Tibial nerve (tissue), 4 donors: ENCODE measurements at places on chromosomes 7 and 10. TPM values are rescaled to one million over a fixed set of nuclear protein-coding genes. Genes with fewer than 3 reads are reported as not detected.

Gene CCDC7
- total RNA-seq, result 38.4 TPM

Gene TPST1
- 37.3 TPM for total RNA-seq

Gene INMT
- total RNA-seq, result 113 TPM

Gene SUMF2
- total RNA-seq, result 99.4 TPM

Gene PON1
- not detected for total RNA-seq

Gene XRCC2
- 0.60 TPM for total RNA-seq

Gene SEMA3E
- 0.60 TPM for total RNA-seq

Gene JMJD1C
- total RNA-seq, result 100 TPM

DNA sequence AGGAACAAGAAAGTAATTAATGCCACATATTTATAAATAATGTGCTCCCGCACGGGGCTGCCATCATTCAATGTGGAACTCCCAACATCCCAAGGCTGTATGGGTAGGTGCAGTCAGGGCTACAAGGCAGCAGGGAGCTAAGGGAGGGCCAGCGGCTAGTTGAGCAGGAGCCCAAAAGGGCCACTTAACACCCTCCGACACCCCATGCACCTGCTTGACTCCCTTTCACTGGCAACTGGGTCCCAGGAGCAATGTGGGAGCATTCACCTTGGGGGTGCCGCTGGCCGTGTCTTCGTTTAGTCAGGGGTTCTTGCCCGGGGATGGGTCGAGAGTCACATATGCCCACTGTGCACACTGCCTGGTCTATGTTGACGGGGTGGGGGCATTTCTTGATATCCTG is 27.9 kb downstream of the SCART1 start:
- DNase-seq, result no peak

DNA sequence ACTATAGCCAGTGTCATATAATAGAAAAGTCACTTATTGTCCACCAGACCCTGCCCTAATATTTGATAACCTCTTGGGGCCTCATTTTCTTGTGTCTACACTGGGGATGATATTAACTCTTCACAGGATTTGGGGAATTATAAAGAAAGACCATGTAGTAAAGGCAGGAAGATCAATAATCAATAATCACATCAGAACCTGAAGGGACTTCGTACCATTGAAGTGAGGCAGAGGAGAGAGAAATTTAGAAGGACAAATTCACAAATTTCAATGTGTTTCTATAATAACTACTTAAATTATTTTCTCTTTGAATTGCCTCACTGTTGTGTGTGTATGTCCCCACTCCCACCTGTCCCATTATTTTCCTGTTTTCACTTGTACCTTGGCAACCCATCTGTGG is 10.7 kb upstream of the SGMS1 start:
- DNase-seq, result no peak

- DNase-seq, result no peak
Observed at GRCh38 chr10:79339266-79339665, 8.0 kb upstream of the PPIF start.

GRCh38 chr7:123836656-123837055 is 8.3 kb upstream of the HYAL4 start:
- no peak for DNase-seq

DNA sequence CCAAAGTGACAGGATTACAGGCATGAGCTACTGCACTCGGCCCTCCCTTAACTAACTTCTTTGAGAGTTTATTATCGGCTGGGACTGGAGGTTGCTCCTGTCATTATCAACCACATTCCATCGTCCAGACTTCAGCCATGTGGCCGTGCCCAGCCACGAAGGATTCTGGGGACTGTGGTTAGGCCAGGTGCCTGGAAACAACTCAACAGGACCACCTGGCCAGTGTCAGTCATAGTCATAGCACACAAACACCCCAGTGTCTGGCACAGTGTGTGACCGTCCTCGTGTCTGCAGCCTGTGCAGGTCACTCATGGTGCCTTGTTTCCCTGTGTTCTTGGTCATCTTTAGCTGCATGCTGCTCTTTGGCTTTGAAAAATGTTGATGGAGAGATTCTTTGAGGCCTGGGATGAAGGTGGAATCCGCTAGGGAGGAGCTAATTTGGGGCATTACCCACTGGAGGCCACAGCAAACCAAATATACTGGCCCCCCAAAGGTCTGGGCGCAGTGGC is 12.7 kb upstream of the AMZ1 start:
- no peak for DNase-seq

DNA sequence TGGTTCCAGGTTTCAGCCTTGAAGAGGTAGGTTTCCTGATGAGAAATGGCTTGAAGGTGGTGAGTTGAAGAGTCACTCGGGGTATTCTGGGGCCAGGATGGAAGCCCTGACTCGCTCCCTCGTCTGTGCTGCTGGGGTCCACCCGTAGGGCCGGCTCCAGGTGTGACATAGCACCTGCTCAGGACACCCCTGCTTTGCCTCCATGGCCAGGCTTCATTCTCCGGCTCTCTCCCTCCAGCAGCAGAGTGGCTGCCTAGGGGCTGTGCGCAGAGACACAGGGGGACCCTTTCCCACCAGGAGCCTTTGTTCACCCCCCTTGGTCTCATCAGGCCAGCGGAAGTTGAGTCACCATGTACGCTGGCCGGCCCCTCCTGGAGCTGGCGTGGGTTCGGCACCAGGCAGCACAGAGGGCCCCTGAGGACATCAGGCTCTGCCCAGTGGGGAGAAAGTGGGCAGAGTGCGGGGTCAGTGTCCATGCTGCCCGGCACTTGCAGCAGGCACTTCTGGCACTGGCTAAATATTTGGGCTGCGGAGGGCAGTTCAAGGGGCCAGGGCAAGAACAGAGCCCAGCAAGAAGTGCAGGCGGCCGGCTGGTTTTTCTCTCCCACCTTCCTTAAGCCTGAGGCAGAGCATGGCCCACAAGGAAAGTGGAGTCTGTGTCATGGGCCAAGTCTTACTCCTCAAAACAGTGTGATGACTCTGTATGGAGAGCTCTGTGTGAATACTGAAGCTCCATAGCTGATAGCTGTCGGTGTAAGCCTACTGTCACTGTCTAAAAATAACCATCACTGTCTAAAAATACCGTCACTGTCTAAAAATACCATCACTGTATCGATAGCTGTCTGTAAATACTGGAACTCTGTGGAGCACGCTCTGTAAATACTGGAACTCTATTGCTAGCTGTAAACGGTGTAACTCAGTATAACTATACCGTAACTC is 3.7 kb upstream of the PRKAR1B start:
- DNase-seq, result no peak

DNA sequence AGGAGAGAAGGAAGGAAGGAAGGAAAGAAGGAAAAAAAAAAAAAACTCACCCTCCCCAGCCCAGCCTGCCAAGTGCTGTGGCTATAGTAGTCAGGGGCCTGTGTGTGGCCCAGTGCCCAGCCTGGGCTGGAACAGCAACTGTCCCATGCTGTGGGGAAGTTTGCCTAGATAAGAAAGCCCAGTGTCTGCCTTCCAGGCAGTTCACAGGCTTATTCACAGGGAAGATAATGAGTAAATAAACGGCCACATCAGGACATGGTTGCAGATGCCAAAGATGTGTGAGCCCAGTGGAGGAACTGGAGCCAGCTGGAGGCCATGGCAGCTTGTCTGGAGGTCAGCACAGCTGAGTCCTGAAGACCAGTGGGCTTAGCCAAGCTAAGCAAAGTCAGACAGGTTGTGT is 132.4 kb upstream of the FOXK1 start:
- no peak for DNase-seq

- DNase-seq, result peak; percentile 65
Observed at GRCh38 chr7:83468251-83468739, 180.6 kb downstream of the SEMA3E start.

DNA sequence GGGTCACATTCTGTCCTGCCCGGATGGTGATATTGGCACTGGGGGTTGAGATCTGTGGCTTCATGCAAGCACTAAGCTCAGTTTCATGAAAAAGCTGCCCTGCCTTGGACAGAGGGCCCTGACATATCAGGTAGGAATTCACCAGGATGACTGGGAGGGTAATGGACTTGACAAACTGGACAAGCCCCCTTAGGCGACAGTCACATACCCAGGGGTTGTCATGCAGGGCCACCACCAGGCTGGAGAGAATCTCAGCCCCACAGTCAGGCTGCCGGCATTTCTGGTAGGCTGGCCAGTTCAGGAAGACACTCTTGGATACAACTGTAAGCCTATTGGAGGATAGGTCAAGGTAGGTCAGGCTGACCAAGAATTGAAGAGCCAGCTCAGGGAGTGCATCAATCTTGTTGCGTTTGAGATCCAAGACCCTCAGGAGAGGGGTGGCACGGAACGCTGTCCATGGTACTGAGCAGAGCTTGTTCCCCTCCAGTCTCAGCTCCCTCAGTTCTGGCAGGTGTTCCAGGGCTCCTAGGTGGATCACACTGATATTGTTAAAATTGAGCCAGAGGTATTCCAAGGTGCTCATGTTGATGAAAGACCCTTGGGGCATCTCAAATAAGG is 824 bp downstream of the LRIT2 start:
- DNase-seq, result no peak

DNA sequence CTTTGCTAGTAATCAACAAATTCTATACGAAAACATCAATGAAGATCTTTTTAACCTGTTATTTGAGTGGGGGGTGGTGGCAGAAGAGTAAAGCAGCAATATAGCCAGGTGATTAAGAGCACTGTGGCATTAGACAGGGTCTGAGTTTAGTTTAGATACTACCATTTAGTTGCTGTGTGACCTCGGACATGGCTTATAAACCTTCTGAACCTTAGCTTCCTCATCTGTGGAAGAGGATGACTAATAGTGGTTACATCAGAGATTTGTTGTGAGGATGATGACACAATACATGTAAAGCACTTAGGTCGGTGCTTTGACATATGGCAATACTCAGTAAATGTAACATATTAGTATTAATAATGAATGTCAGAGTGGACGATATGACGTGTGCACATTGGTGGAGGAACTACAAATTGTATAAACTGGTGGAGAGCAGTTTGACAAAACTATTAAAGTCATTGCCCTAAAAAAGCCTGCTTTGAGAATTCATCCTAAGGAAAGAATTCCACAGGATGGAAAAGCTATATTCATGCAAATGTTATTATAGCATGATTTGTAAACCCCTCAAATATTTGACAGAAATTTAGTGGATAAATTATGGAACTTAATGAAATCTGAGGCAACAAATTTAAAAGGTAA is 24.3 kb downstream of the SPAG6 start:
- no peak for DNase-seq

GRCh38 chr7:46908770-46909169 is 673.1 kb downstream of the TNS3 start:
- DNase-seq, result no peak

GRCh38 chr7:139679731-139680594 is 97.8 kb downstream of the HIPK2 start:
- no peak for DNase-seq

GRCh38 chr10:68871731-68872342 is 29.3 kb upstream of the DDX50 start:
- no peak for DNase-seq

- no peak for DNase-seq
Observed at GRCh38 chr7:47807756-47808155, 140.5 kb downstream of the PKD1L1 start.

GRCh38 chr10:117945651-117946050 is 101.1 kb downstream of the RAB11FIP2 start:
- DNase-seq, result no peak

- DNase-seq, result no peak
Observed at GRCh38 chr10:120824881-120825309, 26.3 kb upstream of the WDR11 start.

DNA sequence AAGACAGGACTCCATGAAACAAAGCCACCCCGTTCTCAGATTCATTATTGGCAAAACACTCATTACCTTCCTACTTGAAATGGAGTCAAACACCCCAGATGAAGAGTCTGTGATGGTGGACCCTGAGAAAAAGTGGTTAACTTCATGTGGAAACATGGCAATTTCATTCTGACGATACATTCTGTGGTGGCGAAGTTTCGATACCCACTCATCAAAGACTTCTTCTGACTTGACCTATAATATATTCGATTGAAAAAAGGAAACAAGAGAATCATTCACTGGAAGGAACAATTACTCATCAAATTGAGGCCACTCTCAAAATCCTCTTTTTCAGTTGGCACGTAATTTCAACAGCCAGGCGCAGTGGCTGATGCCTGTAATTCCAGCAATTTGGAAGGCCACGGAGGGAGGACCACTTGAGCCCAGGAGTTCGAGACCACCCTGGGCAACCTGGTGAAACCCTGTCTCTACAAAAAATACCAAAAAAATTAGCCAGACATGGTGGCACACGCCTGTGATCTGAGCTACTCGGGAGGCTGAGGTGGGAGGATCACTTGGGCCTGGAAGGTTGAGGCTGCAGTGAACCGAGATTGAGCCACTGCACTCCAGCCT is 108.8 kb upstream of the GSDME start:
- no peak for DNase-seq

GRCh38 chr10:95739056-95739455 is 16.9 kb upstream of the ENTPD1 start:
- DNase-seq, result no peak

DNA sequence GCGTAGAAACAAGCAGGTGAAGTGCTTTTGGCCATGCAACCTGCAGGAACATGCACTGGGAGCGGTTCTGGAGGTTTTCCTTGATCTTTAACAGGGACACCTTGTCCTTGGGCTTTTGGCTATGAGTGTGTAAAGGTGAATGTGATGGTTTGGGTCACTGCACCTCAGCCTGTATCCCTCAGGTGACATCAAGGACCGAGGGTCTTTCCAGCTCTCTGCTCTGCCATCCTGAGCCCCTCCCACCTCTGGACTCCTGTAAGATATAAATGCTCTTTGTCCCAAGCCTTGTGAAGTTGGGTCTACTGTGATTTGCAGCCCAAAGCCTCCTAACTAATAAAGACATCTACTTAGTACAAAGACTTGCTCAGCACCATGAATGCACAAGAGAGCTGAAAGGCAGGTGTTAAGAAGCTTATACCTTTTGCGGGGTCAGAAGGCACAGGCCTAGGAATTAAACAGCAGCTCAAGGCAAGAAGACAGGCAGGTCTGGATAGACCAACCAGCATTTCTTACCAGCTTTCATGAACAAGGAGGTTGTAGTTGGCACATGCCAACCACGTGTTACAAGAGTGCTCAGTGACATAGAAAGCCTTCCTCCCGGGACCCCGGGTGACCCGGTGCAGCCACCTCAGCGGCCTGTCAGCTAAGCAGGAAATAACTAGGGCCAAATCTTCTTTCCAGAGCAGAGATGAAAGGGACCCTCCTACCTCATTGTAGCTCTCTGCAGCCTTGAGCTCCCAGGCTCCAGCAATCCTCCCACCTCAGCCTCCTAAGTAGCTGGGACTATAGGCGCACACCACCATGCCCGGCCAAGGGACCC is 89.9 kb downstream of the CARD11 start:
- no peak for DNase-seq
